CD8-positive, alpha-beta memory T cell (primary cell): ENCODE measurements at places on chromosomes 13 and 19. TPM values are rescaled to one million over a fixed set of nuclear protein-coding genes. Genes with fewer than 3 reads are reported as not detected.

TMEM150B gene
- 0.53 TPM for total RNA-seq

LMTK3 gene
- total RNA-seq = 4.6 TPM

ZNF471 gene
- 0.95 TPM for total RNA-seq

- DNase-seq = peak; percentile 68
- no peaks in the 10 kb centered on the region for H3K4me1 ChIP-seq
- H3K4me3 ChIP-seq = no peak overlapping the region
- no peaks in the 10 kb centered on the region for H3K36me3 ChIP-seq
These were observed 186.2 kb downstream of the USP12 start for GRCh38 chr13:26985285-26985878.

DNA sequence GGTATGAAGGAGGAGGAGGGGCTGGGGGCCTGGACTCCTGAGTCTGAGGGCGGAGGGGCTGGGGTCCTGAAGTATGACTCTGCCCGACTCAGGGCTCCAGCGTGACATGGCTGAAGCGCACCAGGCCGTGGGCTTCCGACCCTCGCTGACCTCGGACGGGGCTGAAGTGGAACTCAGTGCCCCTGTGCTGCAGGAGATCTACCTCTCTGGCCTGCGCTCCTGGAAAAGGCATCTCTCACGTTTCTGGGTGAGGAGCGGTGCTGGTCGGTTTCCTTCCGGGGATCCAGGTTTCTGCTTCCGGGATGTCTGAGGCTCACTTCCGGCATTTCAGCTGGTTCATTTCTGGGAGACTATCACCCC lies 1.2 kb downstream of the CPT1C start:
- H3K27ac ChIP-seq = no peak overlapping the region
- peaks cover 17% of the 10 kb centered on the region for H3K4me1 ChIP-seq
- no peak for DNase-seq
- H3K27me3 ChIP-seq = no peaks in the 10 kb centered on the region

- H3K27ac ChIP-seq = no peak overlapping the region
- H3K27me3 ChIP-seq = no peaks in the 10 kb centered on the region
- H3K4me3 ChIP-seq = no peak overlapping the region
These were observed 7.5 kb downstream of the PLAUR start for GRCh38 chr19:43662487-43662886.

DNA sequence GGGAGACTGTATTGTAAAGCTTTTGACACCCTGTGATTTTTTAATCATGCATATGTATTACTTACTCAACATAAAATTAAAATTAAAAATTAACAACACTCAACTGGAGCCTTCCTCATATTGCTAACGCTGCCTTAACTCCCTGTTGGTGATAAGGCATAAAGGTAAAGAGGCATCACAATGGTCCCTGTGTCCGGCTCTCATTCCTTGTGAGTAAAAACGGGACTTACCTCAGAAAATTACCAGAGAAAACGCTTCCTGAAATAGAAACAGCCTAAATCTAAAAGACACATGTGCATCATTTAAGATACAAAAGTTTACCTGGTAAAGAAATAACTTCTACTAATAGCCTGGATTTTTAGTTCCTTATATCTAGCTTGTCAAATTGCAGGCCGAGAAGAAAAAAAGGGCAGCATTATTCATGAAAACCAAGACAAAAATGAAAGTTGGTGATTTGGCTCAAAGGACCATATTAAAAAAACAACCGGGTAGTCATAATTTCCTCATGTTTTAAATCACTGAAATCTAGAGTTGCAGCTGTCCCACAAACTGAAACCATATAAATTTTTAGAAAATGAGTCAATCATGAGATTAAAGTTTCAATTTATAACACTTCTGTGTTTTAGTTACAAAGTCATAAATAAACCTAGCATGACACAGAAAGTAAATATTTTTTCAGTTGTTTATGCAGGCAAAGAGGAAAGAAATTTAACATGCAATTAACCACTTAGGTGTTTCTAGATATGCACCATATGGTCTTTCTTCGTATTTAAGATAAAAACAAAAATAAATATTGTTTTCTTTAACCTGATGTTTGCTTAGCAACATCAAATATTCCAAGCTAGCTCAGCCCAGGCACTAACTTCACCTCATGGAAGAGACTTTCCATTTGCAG lies 94.7 kb downstream of the MIPEP start:
- no peak overlapping the region for H3K4me3 ChIP-seq
- no peaks in the 10 kb centered on the region for H3K36me3 ChIP-seq
- no peaks in the 10 kb centered on the region for H3K4me1 ChIP-seq
- H3K27me3 ChIP-seq = no peaks in the 10 kb centered on the region
- DNase-seq = no peak
- H3K27ac ChIP-seq = no peak overlapping the region

DNA sequence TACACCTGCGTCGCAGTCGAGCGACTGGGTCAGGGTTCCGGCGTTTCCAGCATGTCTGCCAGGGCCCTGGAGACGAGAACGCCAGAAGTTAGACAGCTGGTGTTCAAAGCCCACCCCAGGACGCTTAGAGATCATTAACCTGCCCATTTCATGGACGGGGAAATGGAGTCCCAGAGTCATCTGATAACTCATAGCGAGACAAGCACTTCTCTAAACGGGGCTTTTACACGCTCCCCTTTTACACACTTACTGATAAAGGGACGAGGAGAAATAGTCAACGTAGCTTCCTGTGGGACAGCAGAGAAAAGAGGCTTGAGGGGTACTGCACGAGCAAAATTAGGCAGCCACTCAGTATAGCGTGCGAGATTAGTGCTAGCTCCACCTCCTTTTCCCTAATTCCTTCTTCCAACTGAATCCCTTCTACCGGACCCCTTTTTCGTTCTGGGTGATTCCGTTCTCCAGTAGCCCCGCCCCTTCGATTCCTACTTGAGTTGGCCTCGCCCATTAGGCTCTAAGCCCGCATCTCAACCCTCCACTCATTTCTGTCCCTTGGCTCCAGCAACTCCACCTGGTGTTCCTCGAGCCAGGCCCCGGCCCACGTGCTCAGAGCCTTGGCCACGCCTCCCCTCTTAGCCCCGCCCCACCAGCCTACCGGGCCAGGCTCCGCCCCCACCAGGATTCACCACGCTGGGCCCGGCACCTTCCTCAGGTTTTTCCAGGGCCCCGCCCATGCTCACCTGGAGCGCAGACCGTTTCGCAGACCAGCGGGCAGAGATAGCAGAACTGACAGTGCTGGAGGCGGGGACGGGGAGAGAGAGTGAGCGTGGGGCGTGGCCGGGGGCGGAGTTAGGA lies 3.7 kb downstream of the HRC start:
- no peak for DNase-seq
- H3K27ac ChIP-seq = no peak overlapping the region
- H3K4me1 ChIP-seq = peaks cover 33% of the 10 kb centered on the region
- no peak overlapping the region for H3K4me3 ChIP-seq

- H3K4me3 ChIP-seq = no peak overlapping the region
- H3K27me3 ChIP-seq = no peaks in the 10 kb centered on the region
- H3K4me1 ChIP-seq = no peaks in the 10 kb centered on the region
- no peak for DNase-seq
- no peak overlapping the region for H3K27ac ChIP-seq
These were observed 22.7 kb upstream of the NAXD start for GRCh38 chr13:110592665-110593064.

- H3K4me1 ChIP-seq = no peaks in the 10 kb centered on the region
- no peaks in the 10 kb centered on the region for H3K27me3 ChIP-seq
- no peak overlapping the region for H3K27ac ChIP-seq
- H3K4me3 ChIP-seq = no peak overlapping the region
- H3K36me3 ChIP-seq = no peaks in the 10 kb centered on the region
- no peak for DNase-seq
These were observed 223.6 kb downstream of the MYO16 start for GRCh38 chr13:108853031-108853430.

GRCh38 chr13:19586904-19587634 lies 25.7 kb upstream of the TPTE2 start:
- no peaks in the 10 kb centered on the region for H3K36me3 ChIP-seq
- DNase-seq = peak; percentile 63
- H3K4me3 ChIP-seq = peak overlapping the region; percentile 56

- H3K27me3 ChIP-seq = no peaks in the 10 kb centered on the region
- H3K27ac ChIP-seq = no peak overlapping the region
- H3K4me3 ChIP-seq = no peak overlapping the region
- no peaks in the 10 kb centered on the region for H3K36me3 ChIP-seq
- no peaks in the 10 kb centered on the region for H3K4me1 ChIP-seq
These were observed 292.7 kb downstream of the SUCLA2 start for GRCh38 chr13:47708386-47708785.

GRCh38 chr19:1826557-1827521 lies 14.8 kb upstream of the ATP8B3 start:
- DNase-seq = no peak
- H3K4me1 ChIP-seq = peaks cover 9% of the 10 kb centered on the region
- no peaks in the 10 kb centered on the region for H3K27me3 ChIP-seq
- H3K36me3 ChIP-seq = peaks cover 3% of the 10 kb centered on the region
- H3K4me3 ChIP-seq = no peak overlapping the region
- peak overlapping the region; percentile 51 for H3K27ac ChIP-seq

DNA sequence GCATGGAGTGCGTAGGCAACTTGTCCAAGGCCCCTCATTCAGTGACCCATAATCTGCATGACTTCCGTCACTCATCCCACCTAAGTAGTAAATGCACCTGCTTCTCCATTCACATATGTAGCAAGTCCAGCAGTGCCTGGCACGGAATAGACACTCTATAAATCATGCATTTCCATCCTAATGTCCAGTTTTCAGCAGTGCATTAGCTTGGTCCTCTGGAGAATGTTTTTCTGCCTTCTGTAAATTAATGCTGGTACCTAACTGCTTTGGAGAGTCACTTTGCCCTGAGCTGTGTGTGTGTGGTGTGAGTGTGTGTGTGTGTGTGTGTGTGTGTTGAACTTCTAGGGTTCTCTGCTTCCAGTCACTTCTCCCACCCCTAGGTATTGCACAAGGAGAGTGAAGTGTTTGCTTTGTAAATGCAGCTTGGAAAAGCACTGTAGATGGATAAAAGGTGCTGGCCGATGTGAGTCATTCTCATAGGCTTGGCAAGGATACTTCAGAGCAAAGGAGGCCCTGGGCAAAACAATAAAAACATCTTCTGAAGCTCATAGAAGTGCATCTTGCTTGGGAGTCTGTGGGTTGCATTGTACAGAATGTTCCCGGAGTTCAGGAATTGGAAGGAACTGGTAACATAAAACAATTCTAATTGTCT lies 181.8 kb downstream of the KATNAL1 start:
- peaks cover 12% of the 10 kb centered on the region for H3K4me1 ChIP-seq
- no peaks in the 10 kb centered on the region for H3K27me3 ChIP-seq
- no peak for DNase-seq
- H3K36me3 ChIP-seq = no peaks in the 10 kb centered on the region
- no peak overlapping the region for H3K27ac ChIP-seq
